Epithelial cell of prostate (primary cell): ENCODE measurements at places on chromosomes 5 and 9.

- no peak for DNase-seq
These were observed 1275.7 kb downstream of the PTPRD start for GRCh38 chr9:9337129-9337528.

DNA sequence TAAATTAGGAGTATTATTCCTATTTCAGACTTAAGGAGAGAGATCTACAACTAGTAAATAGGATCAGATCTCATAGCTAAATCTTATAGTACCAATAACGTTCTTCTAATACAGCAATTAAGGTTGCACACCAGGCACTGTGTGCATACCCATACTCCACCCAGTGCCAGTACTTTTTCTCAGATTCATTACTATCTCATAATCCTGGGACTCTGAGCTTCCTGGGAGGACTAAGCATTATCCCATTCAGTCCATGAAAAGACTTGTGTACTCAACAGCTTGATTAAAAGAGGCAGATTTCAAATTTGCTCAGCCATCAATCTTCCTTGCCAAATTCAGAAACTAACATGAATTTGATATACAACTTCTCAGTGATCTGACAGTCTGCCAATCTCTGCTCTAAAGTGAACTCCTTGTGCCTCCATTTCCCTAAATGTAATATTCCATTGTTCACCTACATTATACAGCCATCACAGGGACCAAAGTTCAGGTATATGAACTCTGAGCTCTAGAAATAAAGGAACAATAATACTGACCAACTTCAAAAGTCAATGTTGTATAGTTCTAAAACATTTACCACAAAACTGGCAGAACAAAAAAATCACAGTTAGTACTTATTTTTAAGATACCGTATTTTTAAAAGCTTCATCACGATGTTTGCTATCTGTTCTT lies 7.2 kb downstream of the STRBP start:
- DNase-seq = no peak

DNA sequence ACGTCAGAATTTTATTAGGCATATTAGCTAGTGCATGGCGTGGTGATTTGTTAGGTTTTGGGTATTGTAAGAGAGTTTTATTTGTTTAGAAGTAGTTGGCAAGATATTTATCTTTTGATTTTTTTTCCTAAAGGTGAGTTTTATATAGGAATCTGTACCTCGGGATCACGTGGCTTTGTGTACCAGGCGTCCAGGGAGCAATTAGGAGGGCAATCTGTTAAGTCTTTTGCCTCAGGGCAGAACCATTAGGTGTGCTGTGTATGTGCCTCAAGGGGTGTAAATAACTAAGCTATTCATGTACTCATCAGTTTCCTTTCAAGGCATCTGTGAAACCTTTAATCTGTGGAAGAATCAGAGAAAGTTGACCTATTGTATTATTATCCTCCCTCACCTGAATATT lies 39.4 kb downstream of the ZSWIM6 start:
- no peak for DNase-seq

DNA sequence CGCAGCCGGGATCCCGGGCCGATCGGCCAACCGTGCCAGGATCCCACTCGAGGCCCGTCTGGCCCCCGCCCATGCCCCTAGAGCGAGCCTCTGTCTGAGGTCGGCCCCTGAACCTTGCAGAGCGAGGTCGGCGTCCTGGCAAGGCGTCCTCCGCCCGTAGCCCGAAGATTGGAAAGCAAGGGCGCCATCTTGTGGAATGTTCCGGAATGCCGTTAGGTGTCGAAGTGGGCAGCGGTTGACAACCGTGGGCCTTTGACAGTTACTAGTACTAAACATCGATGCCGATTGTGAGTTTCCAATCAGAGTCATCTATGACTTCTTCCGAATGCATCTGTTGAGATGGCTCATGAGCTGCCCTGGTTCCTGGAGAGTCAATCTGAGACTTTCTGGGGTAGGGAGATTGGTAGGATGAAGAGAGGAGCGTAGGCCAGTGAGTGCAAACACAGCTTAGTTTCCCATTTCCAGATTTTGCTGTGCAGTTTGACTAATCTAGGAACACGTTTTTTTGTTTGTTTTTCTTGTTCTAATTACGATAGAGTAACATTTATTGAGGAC lies 923 bp upstream of the PLK2 start:
- DNase-seq = no peak

DNA sequence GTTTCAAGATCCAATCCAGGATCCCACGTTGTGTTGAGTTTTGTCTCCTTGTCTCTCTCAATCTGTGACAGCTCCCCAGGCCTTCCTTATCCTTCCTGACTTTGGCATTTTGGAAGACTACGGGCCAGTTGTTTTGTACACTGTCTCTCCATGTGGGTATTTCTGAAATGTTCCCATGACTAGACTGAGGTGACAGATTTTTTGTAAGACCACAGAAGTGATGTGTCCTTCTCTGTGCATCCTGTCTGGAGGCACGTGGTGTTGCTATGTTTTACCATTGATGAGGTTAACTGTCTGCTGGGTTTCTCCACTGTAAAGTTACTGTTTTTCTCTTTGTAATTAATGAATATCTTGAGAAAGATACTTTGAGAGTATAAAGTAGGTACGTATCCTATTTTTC lies 15.7 kb upstream of the PDZD2 start:
- DNase-seq = no peak

DNA sequence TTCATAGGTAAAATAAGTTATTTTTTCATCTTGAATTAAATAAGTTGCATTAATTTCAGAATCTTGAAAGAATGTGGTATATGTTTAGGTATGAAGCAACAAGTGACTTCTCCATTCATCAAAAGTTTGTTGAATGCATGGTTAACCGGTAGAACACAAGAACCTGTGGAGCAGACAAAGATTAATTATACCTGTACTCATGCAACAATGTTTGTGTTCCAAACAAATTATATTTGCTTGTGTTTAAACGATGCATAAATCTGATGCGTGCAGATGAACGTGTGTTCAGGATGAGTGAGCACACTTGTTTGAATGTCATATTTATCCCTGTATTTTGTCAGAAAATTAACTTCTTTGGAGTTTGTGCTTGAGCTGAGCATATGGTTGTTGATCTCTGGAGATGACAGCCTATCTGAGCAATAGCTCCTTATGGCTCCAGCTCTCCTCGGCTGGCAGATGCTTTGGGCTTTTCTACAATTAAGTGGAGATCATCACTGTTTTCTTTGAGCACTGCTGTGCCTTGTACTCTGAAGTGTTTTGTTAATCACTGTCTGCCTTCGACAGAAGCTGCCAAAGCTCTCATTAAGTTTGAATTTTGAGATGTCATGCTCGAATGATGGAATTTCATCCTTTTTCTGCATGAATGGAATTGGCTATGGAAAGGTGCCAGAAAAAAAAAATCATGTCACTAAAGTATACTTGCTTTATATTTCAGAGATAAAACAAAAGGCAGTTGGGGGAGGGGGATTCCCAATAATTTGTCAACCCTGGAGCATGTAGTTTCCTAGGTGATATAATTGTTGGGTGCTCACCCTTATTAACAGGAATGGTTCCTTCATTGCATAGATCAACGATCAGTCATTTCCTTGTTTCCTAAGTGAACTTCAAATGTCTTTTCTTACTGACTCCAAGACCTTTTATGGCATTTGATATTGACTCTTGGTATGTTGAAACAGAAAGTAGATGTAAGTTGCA lies 502.5 kb upstream of the ARRDC3 start:
- no peak for DNase-seq

GRCh38 chr5:21087766-21088165 lies 1099.8 kb upstream of the CDH18 start:
- DNase-seq = no peak

- DNase-seq = no peak
These were observed 32.4 kb downstream of the GNAQ start for GRCh38 chr9:77999231-77999631.

DNA sequence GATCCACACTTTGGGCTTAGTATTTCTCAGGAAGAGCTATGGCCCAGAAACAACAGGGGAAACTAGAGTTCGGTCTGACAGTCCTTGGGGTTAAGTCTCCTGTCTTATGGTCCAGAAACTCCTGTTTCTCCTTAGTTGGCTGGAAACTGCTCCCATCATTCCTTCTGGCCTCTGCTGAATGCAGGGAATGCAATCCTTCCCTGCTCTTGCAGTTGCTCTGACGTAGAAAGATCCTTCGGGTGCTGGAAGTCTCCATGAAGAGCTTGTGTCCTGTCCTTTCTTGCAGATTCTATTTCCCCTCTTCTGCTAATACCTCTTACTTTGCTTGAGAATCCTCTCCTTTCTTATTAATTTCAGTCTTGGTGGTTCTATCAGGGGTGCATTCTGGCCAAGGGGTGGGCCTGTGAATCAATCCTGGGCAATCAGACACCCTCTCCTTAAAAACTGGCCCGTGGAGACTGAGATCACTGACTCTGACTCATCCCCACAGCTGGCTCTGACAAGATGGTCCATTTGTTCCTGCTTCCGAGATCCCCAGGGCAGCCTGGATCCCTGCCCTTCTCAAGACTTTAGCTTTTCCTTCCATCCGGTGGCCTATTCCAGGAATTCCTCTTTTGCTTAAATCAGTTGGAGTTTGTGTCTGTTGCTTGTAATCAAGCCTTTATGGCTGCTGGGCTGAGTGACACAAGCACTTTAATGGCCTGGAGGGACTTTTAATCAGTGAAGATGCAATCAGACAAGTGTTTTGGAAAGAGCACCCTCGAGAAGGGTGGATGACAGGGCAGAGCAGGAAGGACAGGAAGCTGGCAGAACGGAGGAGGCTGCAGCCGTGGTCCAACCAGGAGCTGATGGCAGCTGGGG lies 23.7 kb downstream of the PTGS1 start:
- DNase-seq = peak; percentile 18

GRCh38 chr5:169893010-169893409 lies 87.3 kb downstream of the INSYN2B start:
- no peak for DNase-seq

DNA sequence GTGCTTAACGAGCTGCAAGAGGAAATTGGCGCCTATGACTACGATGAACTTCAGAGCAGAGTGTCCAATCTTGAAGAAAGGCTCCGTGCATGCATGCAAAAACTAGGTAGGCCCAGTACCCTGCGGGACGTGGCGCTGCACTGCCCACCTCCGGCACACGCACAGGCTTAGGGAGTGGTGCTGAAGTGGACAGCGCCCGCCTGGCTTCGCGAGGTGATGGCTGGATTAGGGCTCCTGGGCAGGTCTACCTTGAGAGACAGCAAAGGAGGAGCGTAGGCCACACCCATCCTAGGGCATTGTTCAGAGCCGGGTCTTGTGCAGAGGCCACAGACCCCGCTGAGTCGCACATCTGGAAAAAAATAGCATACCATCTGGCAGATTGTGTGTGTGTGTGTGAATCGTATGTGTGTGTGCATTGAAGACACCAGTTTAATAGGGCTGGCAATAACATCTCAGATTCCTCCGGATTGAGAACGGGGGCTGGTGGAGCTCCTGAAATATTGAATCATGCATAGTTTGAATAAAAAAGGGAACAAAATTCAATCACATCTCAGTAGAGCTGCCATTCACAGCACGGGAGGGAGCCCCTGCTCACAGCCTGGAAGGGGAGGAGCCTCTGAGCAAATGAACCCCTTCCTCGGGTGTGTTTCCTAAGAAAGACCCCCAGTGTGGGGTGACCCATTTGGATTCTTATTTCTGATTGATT lies 11.1 kb downstream of the OLFM1 start:
- DNase-seq = no peak

- DNase-seq = no peak
These were observed 87.9 kb upstream of the TRIO start for GRCh38 chr5:14054965-14055963.

GRCh38 chr5:52069997-52070396 lies 686.7 kb downstream of the ISL1 start:
- no peak for DNase-seq

GRCh38 chr5:117182104-117182503 lies 607.5 kb upstream of the SEMA6A start:
- no peak for DNase-seq

DNA sequence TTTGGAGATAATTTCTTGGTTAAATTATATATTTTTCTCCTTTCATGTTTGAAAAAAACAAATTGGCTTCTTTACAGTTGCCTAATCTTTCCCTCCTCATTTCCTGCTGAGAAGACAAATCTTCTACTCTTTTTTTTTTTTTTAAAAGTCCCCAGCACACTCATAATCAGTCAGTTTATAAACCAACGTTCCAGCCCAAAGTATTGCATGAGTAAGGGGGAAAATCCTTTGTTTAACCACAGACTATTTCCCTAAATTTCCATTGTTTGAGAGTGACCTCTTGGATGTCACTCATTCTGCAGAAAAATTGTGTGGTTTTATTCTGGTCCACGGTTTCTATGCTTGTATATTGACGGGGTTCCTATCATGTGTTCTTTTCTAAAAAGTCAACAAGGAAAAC lies 55.1 kb upstream of the TLR4 start:
- no peak for DNase-seq

- no peak for DNase-seq
These were observed 154.3 kb upstream of the ZNF618 start for GRCh38 chr9:113721856-113722255.

DNA sequence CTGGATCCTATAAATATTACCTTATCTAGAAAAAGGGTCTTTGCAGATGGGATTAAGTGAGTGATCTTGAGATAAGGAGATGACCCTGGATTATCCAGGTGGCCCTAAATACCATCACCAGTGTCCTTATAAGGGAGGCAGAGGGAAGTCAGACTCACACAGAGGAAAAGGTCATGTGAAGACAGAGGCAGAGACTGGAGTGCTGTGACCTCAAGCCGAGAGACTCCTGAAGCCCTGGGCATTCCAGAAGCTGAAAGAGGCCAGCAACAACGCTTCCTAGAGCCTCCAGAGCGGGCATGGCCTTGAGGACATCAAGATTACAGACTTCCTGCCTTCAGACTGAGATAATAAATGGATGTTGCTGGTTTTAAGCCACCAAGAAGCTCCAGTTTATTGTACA lies 118.8 kb downstream of the ATPSCKMT start:
- DNase-seq = no peak

- no peak for DNase-seq
These were observed 3.7 kb downstream of the TLN1 start for GRCh38 chr9:35728041-35728971.

- DNase-seq = no peak
These were observed 755.0 kb downstream of the DNAH5 start for GRCh38 chr5:13189532-13189931.

GRCh38 chr5:86030753-86031152 lies 587.0 kb upstream of the COX7C start:
- no peak for DNase-seq

- DNase-seq = no peak
These were observed 219.8 kb upstream of the C9orf72 start for GRCh38 chr9:27792971-27793689.

- no peak for DNase-seq
These were observed 45.7 kb upstream of the TGFBR1 start for GRCh38 chr9:99058964-99059921.

DNA sequence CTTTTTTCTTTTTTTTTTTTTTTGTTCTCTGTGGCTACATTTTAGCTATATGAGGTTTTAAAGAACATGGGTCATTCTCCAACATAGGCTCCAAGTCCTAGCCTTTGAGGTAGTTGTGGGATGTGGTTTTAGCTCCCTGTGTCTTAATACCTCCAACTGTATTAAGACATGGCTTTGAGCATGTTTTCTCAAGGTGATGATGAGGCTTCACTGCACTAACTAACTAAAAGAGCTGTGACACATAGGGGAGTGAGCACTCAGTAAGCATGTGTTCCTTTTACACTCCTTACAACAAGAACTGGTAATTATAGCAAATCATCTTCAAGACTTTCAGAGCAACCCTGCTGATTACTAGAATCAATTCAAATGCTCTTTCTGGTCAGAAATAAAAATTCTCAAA lies 333.6 kb upstream of the CCNH start:
- no peak for DNase-seq
